RKO (cell line): ENCODE measurements at places on chromosomes 12 and 14.

GRCh38 chr12:106492857-106493256 is 89.9 kb upstream of the RFX4 start:
- no peak for DNase-seq

DNA sequence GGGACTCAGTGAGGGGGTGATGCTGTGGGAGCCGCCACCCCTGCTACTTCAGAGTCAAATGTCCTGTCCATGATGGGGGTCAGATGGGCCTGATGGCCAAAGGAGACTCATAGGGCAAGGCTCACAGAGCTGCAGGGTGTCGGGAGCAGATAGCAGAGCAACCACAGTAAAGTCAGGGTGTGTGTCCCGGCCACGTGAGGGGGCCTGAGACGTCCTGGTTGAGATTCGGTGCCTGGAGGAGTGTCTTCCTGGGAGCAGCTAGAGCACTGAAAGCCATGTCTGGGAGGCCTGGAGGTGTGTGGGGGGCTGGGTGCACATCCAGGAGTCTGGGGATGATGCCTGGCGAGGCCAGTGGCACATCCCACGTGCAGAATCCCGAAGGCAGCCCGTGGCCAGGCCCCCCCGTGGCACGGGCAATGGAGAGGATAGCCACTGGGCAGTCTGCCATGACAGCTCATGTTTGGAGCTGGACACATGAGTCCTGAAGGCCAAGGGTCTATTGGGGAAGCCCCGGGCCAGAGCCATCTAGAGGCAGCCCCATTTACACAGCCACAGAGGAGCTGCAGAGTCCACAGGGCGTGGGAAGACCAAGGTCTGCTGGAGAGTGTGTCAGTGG is 308.0 kb upstream of the SFSWAP start:
- DNase-seq, result no peak

DNA sequence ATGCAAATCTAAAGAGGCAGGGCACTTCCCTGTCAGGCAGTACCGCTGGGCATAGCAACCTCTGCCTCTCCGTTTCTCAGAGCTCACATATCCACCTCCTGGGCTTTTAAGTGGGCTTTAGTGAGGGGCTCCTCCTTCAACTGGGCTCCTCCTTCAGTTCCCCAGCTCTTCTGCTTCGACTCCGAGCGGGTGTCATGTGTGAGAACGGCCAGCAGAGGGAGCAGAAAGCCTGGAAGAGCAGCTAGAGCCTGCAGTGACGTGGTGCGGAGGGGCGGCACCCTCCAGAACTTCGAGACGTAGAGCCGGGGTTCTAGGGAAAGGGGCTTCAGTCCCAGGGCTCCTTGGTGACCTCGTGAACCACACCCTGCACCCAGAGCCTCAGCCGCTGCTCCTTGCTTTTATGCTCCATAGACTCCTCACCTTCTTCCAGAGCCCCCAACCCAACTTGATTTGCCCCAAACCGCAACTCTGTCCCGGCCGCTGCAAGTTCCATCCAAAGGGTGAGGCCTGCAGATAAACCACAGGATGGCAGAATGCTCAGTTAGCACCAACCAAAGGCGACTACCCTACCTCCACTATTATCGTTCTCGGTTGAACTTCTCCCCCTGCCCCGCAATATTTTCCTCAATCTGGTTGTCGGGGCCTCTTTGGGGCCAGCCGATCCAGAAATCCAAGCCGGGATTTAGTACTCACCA is 383 bp upstream of the GLI1 start:
- DNase-seq, result peak; percentile 95

- DNase-seq, result no peak
Measured at GRCh38 chr14:22545842-22546721, 42.9 kb downstream of the DAD1 start.

DNA sequence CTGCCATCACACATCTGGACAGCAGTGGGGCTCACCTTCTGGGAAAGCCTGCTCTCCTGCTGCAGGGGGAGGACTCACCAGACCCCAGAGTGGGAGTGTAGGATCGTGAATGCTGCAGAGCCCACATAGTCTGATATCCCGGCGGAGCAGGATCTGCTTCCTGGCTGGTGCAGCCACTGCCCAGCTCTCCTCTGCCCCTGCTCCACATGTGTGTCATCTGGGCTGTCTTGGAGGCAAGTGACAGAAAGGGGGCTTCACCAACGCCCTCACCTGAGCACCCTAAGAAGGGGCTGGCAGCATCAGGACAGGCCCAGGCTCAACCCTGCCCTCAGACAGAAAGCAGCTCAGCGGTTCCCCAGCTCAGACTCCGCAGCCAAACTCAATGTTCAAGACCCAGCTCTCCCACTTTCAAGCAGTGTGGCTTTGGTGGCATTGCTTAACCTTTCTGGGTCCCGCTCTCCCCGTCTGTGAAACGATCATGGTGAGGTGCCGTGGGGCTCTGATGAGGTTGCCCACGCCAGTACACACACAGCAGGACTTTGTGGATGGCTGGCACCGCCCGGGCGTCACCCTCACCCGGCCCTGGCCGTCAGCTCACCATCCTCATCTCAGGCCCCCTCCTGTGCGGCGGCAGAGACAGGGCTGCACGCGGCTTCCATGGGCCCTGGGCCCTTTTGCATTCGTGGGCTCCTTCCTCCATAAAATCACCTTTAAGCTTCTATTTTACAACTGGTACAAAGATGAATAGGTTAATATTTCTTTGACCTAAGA is 91.0 kb upstream of the SFSWAP start:
- no peak for DNase-seq

GRCh38 chr14:95185033-95185766 is 27.9 kb upstream of the DICER1 start:
- DNase-seq, result no peak
